ENCODE measurements at places on chromosomes 16 and 17.

GRCh38 chr16:10312784-10313724 is 72.8 kb upstream of the ATF7IP2 start:
- no peak for DNase-seq

GRCh38 chr17:78252111-78252634 is 20.7 kb downstream of the TMEM235 start:
- DNase-seq: no peak

DNA sequence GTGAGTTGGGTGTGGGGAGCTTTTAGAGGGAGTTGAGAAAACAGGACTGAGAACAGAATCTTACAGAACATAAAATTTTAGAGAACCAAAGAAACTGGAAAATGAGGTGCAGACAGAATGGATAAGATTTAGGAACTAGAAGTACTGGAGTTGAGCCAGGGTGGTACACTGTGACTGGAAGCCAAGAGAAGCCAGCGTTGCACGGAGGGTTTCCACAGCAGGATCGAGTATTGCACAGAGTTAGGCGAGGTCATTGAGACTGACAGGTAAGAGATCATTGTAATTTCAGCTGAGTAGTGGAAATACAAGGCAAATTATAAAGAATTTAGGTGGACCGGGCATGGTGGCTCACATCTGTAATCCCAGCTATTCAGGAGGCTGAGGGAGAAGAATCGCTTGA is 6.6 kb downstream of the GSDMA start:
- no peak for DNase-seq

DNA sequence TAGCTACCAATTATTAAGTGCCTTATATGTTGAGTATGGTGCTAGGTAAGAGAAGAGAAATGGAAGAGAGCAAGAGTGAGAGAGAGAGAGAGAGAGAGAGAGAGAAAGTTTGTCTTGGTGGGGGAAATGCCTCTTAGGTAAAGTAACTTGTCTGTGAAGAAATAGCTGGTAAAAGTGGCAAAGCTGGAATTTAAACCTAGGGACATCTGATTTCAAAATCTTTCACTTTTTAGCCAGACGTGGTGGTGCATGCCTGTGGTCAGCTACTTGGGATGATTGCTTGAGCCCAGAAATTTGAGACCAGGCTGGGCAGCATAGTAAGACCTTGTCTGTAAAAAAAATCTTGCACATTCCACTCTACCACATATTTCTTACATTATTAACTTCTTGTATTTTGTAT is 23.0 kb upstream of the CDR2 start:
- DNase-seq: no peak

DNA sequence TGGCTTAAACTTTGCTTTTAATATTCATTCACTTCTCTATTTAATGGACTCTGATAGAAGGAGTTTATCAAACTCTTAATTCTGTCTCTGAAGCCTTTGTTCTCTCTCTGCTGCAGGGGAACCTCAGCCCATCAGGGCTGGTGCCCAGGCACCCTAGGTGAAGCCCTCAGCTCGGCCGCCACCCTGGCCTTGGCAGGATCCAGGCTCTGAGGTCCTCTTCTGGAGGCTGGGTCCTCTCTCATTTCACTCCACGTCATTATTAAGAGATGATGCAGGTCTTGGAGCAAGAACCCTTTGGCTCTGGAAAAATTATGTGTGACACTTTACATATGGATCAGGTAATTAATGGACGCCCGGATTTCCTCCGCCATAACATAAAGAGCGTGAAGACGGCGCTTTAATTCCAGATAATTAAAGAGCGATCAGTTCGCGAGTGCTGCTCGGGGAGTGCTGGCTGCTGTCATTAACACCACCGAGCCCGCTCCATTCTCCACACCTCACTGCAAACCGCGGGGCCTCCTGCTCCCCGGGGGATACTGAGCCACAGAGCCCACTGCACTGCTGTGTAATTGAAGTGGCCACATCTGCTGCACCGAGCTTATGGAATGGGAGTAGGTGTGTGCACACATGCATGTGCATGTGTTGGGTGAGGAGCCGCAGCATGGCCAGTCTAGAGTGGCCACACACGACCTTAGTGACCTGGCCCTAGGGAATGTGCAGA is 259.4 kb upstream of the TNRC6C start:
- no peak for DNase-seq
